ENCODE measurements at places on chromosomes 3 and 15. TPM values are rescaled to one million over a fixed set of nuclear protein-coding genes. Genes with fewer than 3 reads are reported as not detected.

GRCh38 chr3:182729903-182730674, 63.2 kb upstream of the ATP11B start:
- no peak overlapping the region for H3K4me3 ChIP-seq
- peaks cover 5% of the 10 kb centered on the region for H3K4me1 ChIP-seq
- H3K36me3 ChIP-seq = no peaks in the 10 kb centered on the region
- DNase-seq = no peak
- peaks cover 1% of the 10 kb centered on the region for H3K27me3 ChIP-seq
- H3K27ac ChIP-seq = no peak overlapping the region

HLTF gene
- 21.9 TPM for polyA plus RNA-seq

GRCh38 chr15:83106994-83107840, at the start of gene TM6SF1:
Gene TM6SF1 (plus strand): TSS chr15:83107645. CDS start chr15:83107681, 36 bp downstream.
- peak within 1 kb of the TSS; percentile 51 for H3K4me3 ChIP-seq
- H3K36me3 ChIP-seq = no peaks in the 10 kb centered on the region
- H3K27ac ChIP-seq = no peak within 1 kb of the TSS
- peak; percentile 63 for DNase-seq
- no peaks in the 10 kb centered on the region for H3K4me1 ChIP-seq
- peaks cover 34% of the 10 kb centered on the region for H3K27me3 ChIP-seq

- H3K27ac ChIP-seq = no peak overlapping the region
- no peak for DNase-seq
- H3K27me3 ChIP-seq = peaks cover 10% of the 10 kb centered on the region
Observed at GRCh38 chr3:10506696-10507095, 1.3 kb upstream of the ATP2B2 start.

GRCh38 chr3:79284781-79285180, 483.0 kb downstream of the ROBO1 start:
- H3K27ac ChIP-seq = no peak overlapping the region
- no peak for DNase-seq
- H3K4me3 ChIP-seq = no peak overlapping the region
- H3K36me3 ChIP-seq = no peaks in the 10 kb centered on the region

DNA sequence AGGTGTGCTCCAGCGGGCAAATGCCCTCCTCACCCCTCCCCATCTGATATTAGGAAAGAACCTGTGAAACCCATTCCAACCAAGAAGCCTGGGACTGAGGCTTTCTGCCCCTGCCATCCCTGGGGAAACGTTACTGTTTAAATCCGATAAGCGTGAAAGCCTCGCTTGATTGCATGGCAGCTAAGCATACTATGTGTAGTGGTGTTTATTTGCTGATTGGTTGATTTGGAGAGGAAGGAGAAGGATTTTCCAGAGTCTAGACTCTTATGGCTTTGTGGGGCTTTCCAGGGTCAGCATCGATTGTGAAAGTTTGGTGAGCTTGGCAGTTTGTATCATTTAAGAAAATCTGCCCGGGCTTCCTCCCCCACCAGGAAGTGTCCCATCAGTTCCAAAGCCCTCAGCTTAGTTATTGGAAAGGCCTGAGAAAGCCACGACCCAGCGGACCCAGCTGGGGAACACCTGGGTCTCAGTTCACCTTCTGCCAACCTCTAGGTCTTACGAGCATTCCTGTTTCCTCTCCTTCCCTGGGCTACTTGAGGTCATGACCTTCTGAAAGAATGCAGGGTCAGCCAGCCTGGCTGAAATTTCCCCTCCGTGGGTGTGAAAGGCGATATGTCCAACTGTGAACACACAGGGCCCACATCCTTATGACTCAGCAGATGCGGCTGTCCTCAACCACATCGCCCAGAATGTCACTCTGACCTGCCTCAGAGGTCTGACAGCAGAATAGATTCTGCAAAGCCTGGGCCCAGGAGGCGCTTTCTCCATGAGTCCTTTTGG, 62.8 kb upstream of the HERC1 start:
- no peak for DNase-seq
- no peaks in the 10 kb centered on the region for H3K27me3 ChIP-seq
- H3K4me3 ChIP-seq = no peak overlapping the region

ZNF80 gene
- not detected for polyA plus RNA-seq

CIP2A gene
- polyA plus RNA-seq = 11.2 TPM

DNA sequence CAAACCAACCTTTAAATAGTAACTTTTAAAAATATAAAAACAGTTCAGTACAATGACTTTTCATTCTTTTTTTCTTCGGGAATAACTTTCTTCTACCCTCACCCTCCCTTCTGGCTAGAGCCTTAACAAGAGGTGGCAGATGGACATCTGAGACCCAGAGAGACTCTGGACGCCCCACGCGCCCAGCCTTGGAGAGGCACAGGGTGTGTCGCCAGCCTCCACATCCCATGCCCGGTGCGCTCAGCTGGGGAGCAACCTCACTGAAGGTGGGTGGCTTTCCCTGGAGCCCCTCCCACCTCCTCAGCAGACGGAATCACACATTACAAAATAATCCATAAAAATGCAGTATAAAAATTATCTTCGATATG, 49.5 kb downstream of the TLE3 start:
- H3K4me1 ChIP-seq = peaks cover 3% of the 10 kb centered on the region
- peaks cover 43% of the 10 kb centered on the region for H3K36me3 ChIP-seq
- DNase-seq = no peak
